ENCODE measurements at places on chromosomes 2 and 18. TPM values are rescaled to one million over a fixed set of nuclear protein-coding genes. Genes with fewer than 3 reads are reported as not detected.

DNA sequence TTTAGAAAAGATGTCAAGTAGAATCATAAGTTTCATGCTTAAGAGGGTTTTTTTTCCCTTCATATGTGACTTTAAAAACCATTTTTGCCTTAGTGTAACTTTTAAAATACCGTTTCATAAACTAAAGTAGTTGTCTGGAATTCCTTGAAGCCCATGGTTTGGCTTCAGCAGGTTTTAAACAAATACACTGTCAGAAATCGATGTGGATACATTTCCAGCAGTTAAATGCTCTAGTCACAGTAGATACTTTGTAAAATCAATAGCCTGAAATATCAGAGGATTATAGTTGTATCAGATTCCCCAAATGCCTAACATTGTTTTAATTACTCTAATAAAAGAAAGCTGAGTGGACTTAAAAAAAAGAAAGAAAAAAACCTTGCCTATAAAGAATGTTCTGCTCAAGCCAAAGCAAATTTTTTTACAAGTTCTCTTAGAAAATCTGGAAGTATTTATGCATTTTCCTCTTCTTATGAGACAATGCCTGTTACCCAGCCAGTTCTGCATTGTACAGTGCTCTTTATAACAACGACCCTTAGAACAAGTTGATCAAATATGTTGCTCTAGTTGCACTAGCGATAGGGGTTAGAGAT is 260.5 kb downstream of the LTBP1 start:
- no peaks in the 10 kb centered on the region for H3K4me1 ChIP-seq
- DNase-seq: no peak
- H3K27ac ChIP-seq: no peak overlapping the region
- no peaks in the 10 kb centered on the region for H3K36me3 ChIP-seq

DNA sequence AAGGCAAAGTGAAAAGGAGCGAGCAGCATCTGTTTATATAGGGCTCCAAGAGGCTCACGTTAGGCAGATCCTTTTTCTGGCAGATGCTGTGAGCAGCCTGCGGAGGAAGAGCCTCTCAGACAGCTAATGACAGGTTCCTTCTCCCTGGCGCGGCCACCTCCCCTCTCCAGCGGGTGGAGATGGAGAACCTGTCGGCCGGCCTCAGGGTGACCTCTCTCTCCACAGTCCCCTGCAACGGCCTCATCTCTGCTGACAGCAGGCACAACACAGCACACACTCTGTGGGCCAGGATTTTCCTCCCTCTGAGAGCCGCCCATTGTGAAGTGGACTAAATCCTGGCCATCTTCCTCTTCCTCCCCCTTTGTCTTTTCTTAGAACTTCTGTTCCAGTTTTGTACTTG is 119.8 kb downstream of the PRKCE start:
- H3K36me3 ChIP-seq: no peaks in the 10 kb centered on the region
- no peaks in the 10 kb centered on the region for H3K27me3 ChIP-seq
- H3K27ac ChIP-seq: peak overlapping the region; percentile 63
- H3K4me3 ChIP-seq: no peak overlapping the region

DNA sequence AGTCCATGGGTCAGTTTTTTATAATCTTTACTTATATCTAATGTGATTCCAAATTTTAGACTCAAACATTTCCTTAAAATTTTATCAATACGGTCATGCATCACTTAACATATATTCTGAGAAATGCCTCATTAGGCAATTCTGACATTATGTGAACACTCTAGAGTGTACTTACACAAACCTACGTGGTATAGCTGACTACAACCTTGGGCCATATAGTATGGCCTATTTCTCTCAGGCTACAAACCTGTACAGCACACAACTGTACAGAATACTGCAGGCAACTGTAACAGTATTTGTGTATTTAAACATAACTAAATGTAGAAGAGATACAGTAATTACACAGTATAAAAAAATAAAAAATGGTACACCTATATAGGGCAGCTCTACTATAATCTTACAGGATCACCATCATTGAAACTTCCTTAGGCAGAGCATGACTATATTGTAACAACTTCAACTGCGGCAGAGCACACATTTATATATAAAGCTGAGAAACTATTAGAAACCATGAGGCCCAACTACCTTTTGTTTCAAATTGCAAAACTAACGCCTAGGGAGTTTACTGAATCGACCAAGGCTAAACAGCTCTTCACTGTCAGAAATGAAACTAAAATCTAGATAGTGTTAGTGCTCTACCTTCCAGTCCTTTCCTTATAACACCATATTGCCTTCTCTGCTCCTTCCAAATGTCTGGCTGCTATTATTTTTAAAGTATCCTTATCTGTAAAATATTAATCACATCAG is 6.9 kb downstream of the YES1 start:
- H3K27ac ChIP-seq: no peak overlapping the region
- peaks cover 12% of the 10 kb centered on the region for H3K4me1 ChIP-seq
- no peak for DNase-seq
- no peaks in the 10 kb centered on the region for H3K27me3 ChIP-seq
- no peak overlapping the region for H3K4me3 ChIP-seq

- DNase-seq: no peak
- H3K27me3 ChIP-seq: no peaks in the 10 kb centered on the region
- H3K4me3 ChIP-seq: no peak overlapping the region
Observed at GRCh38 chr2:85713836-85714235, 19.7 kb downstream of the GNLY start.

GRCh38 chr2:186725783-186726182 is 31.9 kb downstream of the FAM171B start:
- H3K4me3 ChIP-seq: no peak overlapping the region
- peak overlapping the region; percentile 39 for H3K27ac ChIP-seq
- H3K36me3 ChIP-seq: no peaks in the 10 kb centered on the region
- H3K4me1 ChIP-seq: peaks cover 29% of the 10 kb centered on the region

DNA sequence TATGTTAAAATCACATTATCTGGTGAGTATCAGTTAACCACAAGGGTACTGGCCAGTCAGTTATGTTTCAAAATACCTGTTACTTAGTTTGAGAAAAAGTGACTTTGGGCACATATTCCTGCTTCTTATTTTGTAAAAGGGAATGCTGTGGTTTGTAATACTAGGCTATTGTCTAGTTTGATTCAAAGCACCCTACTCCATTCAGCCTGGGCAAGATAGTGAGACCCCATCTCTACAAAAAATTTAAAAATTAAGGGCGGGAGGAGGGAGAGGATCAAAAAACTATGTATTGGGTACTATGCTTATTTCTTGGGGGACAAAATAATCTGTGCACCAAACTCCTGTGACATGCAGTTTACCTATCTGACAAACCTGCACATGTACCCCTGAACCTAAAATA is 18.9 kb downstream of the MBD5 start:
- no peaks in the 10 kb centered on the region for H3K4me1 ChIP-seq
- no peak overlapping the region for H3K27ac ChIP-seq
- DNase-seq: no peak
- no peaks in the 10 kb centered on the region for H3K27me3 ChIP-seq
- H3K36me3 ChIP-seq: no peaks in the 10 kb centered on the region

- H3K27me3 ChIP-seq: no peaks in the 10 kb centered on the region
- H3K27ac ChIP-seq: no peak overlapping the region
- H3K36me3 ChIP-seq: no peaks in the 10 kb centered on the region
- no peak for DNase-seq
- H3K4me3 ChIP-seq: no peak overlapping the region
- H3K4me1 ChIP-seq: no peaks in the 10 kb centered on the region
Observed at GRCh38 chr2:240765007-240765406, 55.0 kb downstream of the KIF1A start.

The CYP20A1 gene
- total RNA-seq: 17.8 TPM

The CYS1 gene
- total RNA-seq: 0.56 TPM

The RTP5 gene
- not detected for total RNA-seq

The UBXN4 gene
- 57.6 TPM for total RNA-seq

The LOXHD1 gene
- not detected for total RNA-seq

Measured in neural progenitor cell (in vitro differentiated cells).